ENCODE measurements at places on chromosomes 7 and 10.

DNA sequence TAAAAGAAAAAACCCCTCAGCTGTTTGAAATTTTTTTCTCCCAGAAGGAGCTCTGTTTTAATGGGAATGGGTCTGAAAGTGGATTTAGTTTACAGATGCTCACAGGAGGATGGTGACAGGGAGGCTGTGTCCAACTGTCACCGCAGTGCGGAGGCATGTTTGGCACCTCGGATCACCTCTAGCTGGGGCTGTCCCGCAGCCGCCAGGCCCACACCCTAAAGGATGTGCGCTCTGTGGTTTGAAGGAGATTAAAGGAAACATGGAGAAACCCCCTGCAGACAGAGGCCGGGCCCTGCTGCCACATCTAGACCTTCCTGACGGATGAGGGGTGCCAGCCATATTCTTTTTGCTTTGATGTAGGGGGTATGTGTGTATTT is 160.6 kb downstream of the DNAJB6 start:
- DNase-seq = no peak

- no peak for DNase-seq
These were observed 27.0 kb upstream of the JAZF1 start for GRCh38 chr7:28207486-28208158.

DNA sequence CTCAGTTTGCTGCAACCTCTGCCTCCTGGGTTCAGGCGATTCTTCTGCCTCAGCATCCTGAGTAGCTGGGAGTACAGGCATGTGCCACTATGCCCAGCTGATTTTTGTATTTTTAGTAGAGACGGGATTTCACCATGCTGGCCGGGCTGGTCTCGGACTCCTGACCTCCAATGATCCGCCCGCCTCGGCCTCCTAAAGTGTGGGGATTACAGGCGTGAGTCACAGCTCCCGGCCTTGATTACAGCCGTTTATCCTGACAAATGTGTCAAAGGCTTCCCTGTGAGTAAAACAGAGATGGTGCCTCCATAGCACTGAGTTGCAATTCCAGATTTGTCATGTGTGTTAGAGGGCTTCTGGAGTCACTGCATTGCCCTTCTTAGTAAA is 273.7 kb downstream of the CCDC3 start:
- DNase-seq = no peak

DNA sequence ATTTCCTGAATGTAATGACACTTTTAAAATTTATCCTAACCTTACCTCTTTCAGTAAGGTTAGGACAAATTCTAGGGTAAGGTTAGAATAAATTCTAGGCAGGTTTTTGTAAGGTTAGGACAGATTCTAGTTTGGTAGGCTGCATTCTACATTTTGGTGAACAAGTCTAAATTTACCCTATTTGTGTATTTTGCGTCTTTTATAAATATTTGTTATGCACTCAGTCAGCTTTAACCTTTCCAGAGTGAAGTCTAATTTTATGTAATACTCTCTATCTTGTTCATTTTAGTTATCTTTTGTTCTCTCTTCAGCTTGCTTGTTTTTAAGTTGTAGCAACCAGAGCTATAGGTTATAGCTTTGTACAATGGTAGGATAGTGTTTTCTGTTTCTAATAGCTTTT is 54.0 kb downstream of the GLCCI1 start:
- DNase-seq = no peak

DNA sequence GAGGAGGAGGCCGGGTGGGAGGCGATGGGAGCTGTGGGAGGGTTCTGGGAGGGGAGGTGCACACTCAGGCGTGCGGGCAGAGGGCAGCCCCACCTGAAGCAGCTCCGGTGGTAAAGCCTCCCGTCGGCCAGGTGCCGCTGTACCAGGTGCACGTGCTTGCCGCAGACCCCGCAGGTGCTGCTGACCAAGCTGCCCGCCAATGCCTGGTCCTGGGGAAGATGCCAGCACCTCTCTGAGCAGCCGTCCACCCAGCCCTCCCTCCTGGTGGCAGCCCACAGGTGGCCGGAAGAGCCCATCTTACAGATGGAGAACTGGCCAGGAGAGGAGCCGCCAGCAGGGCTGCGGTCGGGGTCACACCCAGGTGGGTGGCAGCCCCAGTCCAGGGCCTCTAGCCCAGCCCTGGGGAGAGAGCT is 12.6 kb downstream of the MICALL2 start:
- no peak for DNase-seq

DNA sequence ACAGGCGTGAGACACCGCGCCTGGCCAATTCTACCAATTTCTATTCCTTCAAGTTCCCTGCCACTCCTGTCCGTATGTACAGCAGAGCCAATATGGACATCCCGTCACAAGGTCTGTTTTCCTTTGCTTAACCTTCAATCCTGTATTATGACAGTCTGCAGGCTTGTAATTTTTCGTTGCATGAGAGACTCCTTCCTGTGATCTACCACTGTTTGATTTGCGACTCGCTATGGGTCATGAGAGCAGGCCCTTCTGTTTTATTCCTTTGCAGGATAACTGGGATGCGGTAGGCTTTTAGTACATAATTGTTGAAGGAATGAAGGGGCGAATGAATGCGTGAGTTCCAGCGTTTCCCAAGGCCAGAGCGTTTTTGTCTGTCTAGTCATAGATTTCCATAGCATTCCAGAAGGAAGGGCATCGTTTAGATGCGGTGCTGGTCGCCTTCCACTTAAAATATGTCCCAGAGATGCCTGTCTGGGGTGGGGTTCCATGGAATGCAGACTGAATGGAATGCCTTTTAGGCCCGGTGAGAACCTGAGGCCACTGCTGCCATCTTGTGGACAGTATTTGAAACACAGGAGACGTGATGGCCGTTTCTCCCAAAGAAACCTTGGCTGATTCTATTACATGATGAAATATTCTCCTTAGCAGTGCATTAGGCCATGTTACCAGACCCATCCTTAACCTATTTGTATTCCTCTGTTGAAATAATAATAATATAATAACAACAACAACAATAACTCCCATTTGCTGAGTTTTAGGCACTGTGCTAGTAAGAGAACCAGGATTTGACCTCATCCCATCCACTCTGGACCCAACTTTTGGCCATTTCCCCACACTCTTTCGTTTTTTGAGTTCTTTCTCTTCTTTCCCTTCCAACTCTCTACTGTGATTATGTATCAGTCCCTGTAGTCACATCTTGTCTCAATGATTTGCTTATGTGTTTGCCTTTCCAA is 193.2 kb downstream of the MYOF start:
- DNase-seq = no peak

- no peak for DNase-seq
These were observed 27.6 kb upstream of the MKRN1 start for GRCh38 chr7:140506788-140507464.

GRCh38 chr7:155339474-155339873 is 41.8 kb downstream of the INSIG1 start:
- no peak for DNase-seq

- no peak for DNase-seq
These were observed 98.1 kb upstream of the SVIL start for GRCh38 chr10:29732918-29733317.

- peak; percentile 40 for DNase-seq
These were observed 386.5 kb upstream of the AUTS2 start for GRCh38 chr7:69211739-69212138.

- DNase-seq = no peak
These were observed 162.6 kb downstream of the PTEN start for GRCh38 chr10:88026031-88026430.

GRCh38 chr10:112958275-112958995 is 8.4 kb downstream of the TCF7L2 start:
- no peak for DNase-seq

GRCh38 chr10:48658243-48658974 is 26.3 kb upstream of the WDFY4 start:
- DNase-seq = no peak

- no peak for DNase-seq
These were observed 112.6 kb downstream of the MDFIC start for GRCh38 chr7:115034515-115034914.

DNA sequence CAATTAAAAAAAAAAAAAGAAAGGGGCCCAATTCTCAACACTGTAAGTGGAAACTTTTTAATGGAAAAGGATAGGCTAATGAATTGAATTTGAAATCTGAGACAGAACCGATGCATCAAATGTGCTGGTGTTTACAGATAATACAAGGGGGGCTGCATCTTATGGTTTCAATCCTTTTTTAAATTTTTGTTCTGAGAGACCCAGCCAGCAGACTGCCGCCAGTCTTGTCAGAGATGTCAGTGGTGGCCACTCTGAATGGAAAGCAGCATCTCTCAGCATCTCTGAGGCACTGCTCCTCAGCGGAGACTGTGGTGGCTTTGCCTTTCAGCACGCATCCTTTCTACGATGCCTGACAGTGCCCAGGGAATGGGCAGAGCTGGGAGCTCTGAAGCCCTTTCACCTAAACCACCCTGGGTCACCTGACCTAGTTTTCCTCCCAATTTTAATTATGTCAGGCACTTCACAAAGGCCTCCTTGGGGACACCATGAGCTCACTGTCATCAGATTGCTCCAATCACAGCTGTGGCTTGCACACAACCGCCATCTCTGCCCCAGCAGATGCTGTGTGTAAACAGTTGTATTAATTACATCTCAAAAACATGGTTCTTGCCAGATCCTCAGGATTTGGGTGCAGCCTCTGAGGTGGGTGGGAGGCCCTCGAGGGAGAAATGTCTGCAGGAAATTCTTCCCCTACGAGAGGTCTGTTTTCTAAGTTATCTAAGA is 81.2 kb downstream of the EGFR start:
- no peak for DNase-seq

- DNase-seq = no peak
These were observed 560.2 kb downstream of the KCNMA1 start for GRCh38 chr10:77077316-77077945.

- DNase-seq = no peak
These were observed 71.7 kb downstream of the NOD1 start for GRCh38 chr7:30406664-30407425.

- DNase-seq = no peak
These were observed 236.5 kb upstream of the SEMA3D start for GRCh38 chr7:85423209-85423895.

GRCh38 chr10:27157150-27157549 is 2.0 kb downstream of the MASTL start:
- no peak for DNase-seq

GRCh38 chr10:21048068-21048467 is 151.0 kb upstream of the NEBL start:
- no peak for DNase-seq

- no peak for DNase-seq
These were observed 11.7 kb upstream of the GPR141 start for GRCh38 chr7:37671876-37672275.

- DNase-seq = no peak
These were observed 153.7 kb downstream of the NRBF2 start for GRCh38 chr10:63286754-63287264.

DNA sequence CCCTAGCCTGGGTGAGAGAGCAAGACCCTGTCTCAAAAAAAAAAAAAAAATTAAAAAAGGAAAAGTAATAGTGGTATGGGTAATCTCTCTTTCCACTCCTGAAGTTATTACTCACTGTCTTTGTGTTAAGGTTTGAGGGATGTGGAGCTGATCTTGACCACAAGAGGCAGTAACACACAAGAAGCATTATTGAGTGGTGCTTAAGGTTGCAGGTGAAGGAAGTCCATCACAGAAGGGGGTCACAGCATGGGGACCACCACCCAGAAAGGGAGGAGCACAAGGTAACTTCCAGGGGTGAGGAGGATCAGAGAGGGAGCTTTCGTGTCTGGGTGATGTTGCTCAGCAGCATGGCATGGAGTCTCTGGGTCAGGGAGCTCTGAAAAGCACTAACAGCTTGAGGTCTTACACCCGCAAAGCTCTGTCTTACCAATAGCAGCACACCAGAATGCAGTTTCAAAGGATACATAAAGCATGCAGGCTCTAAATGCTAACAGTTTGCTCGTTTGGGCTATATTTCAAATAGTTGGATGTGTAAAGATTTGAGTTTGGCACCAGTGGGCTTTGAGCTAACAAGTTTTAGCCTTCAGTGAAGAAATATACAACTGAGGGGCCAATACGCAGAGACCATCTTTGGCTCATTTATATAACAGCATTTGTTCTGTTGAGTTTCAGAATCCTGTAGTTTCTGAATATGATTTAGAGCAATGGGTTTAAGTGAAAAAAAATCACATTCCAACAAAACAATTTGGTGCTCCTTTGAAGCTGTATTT is 100.4 kb upstream of the DNAJC1 start:
- no peak for DNase-seq

- DNase-seq = no peak
These were observed at the start of gene AUTS2 for GRCh38 chr7:69598081-69598486. Gene AUTS2 (plus strand): TSS chr7:69598475. CDS start chr7:69599654, 1,179 bp downstream.

GRCh38 chr7:99193527-99194220 is 14.2 kb downstream of the KPNA7 start:
- no peak for DNase-seq

DNA sequence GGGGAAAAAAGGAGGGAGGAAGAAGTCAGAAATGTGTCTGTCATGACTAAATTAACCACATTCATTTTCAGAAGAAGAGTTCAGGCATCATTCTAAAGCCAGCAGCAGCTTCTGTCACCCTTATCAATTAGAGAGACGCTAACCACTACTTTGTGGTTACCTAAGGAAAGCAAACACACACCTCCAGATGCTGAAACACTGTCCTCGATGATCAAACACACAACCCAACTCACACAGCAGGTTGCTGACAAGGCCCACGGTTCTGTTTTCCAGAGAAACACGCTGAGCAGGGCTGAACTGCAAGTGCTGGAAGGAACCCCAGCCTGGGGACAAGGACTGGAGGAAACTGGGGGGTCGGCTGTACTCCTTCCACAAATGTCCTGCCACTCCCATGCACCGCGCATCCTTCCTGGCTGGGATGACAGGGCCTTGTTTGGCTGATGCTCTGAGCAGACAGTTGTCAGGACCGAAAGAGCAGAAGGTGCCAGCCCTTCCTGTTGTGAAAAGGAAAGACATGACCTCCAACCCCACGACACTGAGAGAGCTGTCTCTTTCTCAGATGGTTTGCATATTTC is 36.6 kb downstream of the PRKCQ start:
- no peak for DNase-seq

- DNase-seq = no peak
These were observed 48.8 kb downstream of the ADCYAP1R1 start for GRCh38 chr7:31100871-31101270.

DNA sequence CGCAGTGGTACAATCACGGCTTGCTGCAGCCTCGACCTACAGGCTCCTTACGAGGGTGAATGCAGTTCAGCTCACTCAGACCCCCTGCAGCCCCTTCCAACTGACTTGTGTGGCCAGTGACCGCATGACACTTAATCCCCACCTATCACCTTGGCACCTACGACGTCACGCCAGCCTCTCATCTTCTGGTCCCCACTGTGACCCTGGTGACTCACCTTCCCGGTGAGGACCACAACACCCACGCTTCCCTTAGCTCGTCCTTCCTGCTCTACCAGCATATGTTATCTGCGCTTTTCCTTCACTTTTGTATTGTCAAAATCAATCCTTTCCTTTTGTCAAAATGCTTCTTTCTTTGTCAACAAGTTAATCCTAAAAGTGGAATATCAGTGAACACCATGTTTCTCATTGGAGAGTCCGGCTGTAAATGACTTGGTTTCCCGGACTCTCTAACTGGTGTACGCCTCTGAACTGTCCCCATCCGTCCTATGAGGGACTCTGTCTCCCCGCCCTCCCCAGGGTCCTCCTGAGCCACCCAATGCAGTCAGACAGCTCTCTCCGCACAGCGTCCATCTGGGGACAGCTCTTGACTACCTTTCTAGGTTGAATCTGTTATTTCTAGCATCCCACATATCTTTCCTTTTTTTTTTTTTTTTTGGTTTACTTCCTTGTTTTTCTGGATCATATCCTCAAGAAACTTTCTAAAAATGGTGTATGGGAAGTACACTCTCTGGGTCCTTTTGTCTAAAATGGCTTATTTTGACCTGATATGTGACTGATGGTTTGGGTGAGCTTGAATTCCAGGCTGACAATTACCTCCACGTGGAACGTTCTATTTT is 37.3 kb downstream of the CFAP46 start:
- no peak for DNase-seq

Data from vagina (tissue), 2 donors.